ENCODE measurements at places on chromosomes 3 and 15.

- no peak for DNase-seq
Measured at GRCh38 chr15:60635507-60636352, 156.8 kb upstream of the ICE2 start.

- DNase-seq, result no peak
Measured at GRCh38 chr3:106242781-106243180, 374.0 kb upstream of the CBLB start.

DNA sequence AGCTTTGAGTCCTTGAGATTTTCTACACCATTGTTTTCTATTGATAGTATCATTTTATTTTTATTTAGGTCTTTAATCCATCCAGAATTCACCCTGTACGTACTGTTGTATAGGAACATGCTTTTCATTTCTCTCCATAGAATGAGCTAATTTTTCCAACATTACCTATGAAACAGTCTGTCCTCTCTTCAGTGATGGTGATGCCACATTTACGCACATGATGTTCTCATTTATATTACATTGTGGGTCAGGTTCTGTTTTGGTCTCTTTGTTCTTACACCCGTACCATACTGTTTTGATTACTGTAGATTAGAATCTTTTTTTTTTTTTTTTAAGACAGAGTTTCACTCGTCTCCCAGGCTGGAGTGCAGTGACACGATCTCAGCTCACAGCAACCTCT, 17.7 kb upstream of the VWA5B2 start:
- no peak for DNase-seq

DNA sequence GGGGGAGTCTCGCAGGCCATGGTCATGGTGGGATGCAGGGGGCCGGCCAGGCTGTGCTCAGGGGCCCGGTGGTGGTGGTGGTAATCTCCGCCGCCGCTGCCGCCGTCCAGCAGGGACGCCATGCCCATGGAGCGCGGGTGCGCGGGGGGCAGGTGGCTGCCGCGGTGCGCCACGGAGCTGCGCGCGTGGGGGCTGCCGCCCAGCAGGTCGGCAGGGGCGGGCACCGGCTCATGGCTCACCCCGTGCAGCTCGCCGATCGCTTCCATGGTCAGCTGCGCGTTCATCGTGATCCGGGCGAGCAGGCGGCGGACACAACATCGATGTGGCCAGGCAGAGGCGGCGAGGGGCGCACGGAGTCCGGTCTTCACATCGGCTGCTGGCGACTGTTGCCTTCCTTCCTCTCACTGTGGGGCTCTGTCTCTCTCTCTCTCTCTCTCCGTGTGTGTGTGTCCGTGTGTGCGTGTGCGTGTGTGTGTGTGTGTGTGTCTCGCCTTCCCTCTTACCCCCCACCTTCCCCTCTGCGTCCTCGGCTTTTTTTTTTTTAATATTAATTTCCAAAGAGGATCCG, 451 bp downstream of the ONECUT1 start:
- no peak for DNase-seq

DNA sequence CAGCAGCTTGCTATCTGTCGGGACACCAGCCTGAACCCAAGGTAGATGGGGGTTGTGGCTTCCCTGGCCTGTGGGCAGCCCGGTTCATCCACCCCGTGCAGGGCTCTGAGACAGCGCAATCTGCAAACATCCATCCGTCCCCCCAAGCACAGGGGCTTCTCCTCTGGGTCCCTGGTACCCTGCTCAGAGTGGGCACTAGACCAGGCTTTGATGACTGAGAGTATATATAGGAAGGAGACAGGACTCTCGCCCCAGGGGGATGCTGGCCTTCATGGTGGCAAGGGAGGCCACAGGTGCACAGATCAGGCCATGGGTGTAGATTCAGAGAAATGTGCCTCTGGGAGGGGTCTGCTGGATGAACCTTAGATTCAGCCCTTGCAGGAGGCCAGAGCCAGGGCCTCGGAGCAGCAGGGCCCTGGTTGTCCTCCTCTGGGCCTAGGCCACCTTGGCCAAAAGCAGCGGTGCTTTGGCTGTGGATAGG, 40.3 kb downstream of the CFAP100 start:
- DNase-seq, result no peak

Measured in stimulated activated CD4-positive, alpha-beta T cell treated with anti-CD3 and anti-CD28 coated beads, Interleukin-15, amount 100 ng/mL, for 1 hour (primary cell).